ENCODE measurements at places on chromosomes 12 and 14.
A peak's percentile ranks its signal among the peaks of the same experiment; 100 is the strongest.

DNA sequence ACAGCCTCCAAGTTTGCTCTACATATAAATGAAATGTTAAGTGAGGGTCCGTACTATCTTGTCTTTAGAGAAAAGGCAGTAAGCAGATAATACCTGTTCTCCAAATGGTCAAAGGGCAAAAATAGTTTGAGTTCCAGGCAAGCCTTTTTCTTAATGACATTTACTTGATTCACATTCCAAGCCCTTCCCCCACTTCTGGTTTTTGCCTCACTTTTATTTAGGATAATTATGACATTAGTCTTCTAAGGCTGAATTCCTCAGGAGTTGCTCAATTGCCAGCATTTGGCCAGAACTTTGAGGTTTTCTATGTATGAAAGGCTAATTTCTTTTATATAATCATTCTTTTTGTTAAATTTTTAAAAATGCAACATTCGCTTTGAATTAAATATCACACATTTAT lies 62.5 kb upstream of the DUSP6 start:
- no peak overlapping the region for H3K4me3 ChIP-seq
- no peaks in the 10 kb centered on the region for H3K27me3 ChIP-seq
- no peaks in the 10 kb centered on the region for H3K4me1 ChIP-seq
- no peaks in the 10 kb centered on the region for H3K36me3 ChIP-seq

DNA sequence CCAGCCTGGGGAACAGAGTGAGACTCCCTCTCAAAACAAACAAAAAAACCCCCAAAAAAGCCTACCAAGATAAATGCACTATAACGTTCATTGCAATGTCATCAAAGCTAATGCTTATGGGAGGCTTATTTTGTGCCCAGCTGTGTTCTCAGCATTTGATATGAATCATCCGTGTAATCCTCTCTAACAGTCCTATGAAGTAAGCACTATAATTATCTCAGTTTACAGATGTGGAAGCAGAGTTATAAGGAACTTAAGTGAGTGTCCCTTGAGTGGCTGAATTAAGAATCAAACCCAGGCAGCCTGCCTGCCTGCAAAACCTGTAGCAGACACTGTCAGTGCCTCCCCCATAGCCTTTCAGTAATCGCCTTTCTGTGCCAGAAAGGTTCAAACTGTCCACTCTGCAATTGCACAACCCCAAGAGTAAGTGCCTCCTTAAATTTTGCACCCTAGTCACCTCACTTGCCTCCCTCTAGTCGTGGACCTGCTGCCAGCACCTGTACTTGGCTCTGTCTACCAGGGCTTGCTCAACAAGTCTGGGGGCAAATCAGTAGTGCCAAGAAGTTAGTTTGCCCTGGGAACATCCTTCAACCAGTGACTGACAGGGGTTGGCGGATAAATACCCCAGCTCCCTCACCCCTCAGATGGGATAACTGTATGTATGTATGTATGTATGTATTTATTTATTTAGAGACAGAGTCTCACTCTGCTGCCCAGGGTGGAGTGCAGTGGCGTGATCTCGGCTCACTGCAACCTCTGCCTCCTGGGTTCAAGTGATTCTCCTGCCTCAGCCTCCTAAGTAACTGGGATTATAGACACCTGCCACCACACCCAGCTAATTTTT lies 23.8 kb upstream of the PPP1CC start:
- DNase-seq: no peak
- H3K4me1 ChIP-seq: no peaks in the 10 kb centered on the region
- H3K4me3 ChIP-seq: no peak overlapping the region
- H3K27me3 ChIP-seq: no peaks in the 10 kb centered on the region

DNA sequence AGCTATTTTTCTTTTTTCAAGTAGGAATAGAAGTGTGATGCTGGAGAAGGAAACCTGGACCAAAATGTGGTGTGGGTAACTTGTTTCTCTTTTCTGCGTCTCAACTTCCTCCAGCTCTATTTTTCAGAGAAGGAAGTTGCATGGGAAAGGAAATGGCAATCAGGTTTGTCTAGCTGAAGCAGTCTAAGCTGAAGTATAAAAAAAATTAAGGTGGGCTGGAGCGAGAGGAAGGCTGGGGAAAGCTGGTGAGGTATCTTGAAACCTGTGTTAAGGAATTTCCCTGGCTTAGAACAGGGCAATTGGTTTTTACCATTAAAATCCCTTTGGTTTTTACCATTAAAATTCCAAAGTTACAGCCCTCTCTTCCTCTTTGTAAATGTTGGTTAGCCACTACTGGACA lies 34.2 kb upstream of the NINJ2 start:
- no peaks in the 10 kb centered on the region for H3K27me3 ChIP-seq
- no peaks in the 10 kb centered on the region for H3K36me3 ChIP-seq
- peaks cover 17% of the 10 kb centered on the region for H3K4me1 ChIP-seq
- DNase-seq: no peak

GRCh38 chr12:82099216-82099615 lies 259.0 kb downstream of the CCDC59 start:
- H3K4me3 ChIP-seq: no peak overlapping the region
- no peaks in the 10 kb centered on the region for H3K4me1 ChIP-seq
- no peak for DNase-seq
- no peaks in the 10 kb centered on the region for H3K36me3 ChIP-seq
- H3K27ac ChIP-seq: no peak overlapping the region

DNA sequence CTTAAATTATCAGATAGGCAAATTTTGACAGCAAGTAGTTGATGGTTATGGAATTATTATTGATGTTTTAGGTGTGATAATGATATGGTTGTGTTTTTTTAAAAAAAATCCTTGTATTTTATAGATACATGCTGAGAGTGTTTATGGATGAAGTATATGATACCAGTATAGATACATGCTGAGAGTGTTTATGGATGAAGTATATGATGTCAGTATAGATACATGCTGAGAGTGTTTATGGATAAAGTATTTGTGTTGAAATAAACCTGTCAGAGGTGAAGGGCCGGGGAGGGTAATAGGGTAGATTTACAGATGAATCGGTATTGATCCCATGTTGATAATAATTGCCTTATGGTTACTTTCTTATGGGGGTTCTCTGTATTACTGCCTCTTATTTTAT lies 6.0 kb upstream of the RFX4 start:
- H3K27me3 ChIP-seq: peaks cover 16% of the 10 kb centered on the region
- H3K27ac ChIP-seq: no peak overlapping the region
- no peaks in the 10 kb centered on the region for H3K36me3 ChIP-seq
- H3K4me3 ChIP-seq: no peak overlapping the region
- peaks cover 3% of the 10 kb centered on the region for H3K4me1 ChIP-seq
- DNase-seq: no peak

DNA sequence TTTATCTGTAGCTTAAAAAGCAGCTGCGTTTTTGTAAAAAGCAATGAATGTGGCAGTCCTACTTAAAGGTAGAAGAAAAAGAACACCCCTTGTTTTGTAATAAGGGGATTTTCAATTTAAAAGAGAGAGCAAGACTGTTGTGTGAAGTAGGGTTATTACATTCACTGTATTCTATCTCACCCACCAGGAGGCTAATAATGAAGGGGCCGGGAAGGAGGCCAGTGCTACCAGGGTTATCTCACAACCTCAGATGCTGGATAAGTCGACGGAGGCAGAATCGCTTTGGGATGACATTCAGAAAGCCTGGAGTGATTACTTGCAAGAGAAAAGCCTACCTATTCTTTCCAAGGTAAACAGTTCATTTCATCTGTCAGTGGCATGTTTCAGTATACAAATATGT lies 97.7 kb downstream of the RMST start:
- H3K4me3 ChIP-seq: no peak overlapping the region
- H3K4me1 ChIP-seq: no peaks in the 10 kb centered on the region
- H3K27me3 ChIP-seq: no peaks in the 10 kb centered on the region
- DNase-seq: no peak

- H3K27ac ChIP-seq: no peak overlapping the region
- no peak for DNase-seq
- H3K36me3 ChIP-seq: no peaks in the 10 kb centered on the region
- H3K4me3 ChIP-seq: no peak overlapping the region
These were observed 138.4 kb downstream of the STXBP6 start for GRCh38 chr14:24911324-24912109.

- H3K4me3 ChIP-seq: no peak overlapping the region
- DNase-seq: no peak
- H3K36me3 ChIP-seq: no peaks in the 10 kb centered on the region
- no peaks in the 10 kb centered on the region for H3K4me1 ChIP-seq
These were observed 37.7 kb upstream of the TXNRD1 start for GRCh38 chr12:104177663-104178501.

- H3K27me3 ChIP-seq: no peaks in the 10 kb centered on the region
- H3K4me1 ChIP-seq: no peaks in the 10 kb centered on the region
- H3K4me3 ChIP-seq: no peak overlapping the region
These were observed 51.0 kb upstream of the SOCS2 start for GRCh38 chr12:93521225-93522080.

DNA sequence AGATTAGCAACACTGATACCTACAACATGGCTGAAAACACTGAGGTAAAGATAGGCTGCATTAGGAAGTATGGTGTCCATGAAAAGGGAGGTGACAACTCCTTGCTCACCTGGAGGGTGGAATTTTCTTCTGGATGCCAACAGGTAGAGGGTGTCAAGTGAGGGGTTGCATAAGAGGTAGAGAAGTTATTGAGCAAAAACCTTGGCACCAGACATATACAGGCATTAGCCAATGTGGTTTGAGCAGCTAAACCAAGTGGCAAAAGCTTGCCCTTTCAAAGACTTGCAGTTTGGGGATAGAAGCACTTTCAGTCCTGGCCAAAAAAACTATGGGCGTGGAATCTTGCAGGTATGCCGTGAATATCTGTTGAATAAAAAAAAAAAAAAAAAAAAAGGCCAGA lies 3.8 kb downstream of the RITA1 start:
- no peak overlapping the region for H3K27ac ChIP-seq
- H3K27me3 ChIP-seq: no peaks in the 10 kb centered on the region
- DNase-seq: no peak

- no peak overlapping the region for H3K27ac ChIP-seq
- H3K4me3 ChIP-seq: no peak overlapping the region
- no peak for DNase-seq
- H3K27me3 ChIP-seq: no peaks in the 10 kb centered on the region
- no peaks in the 10 kb centered on the region for H3K36me3 ChIP-seq
These were observed 5.3 kb downstream of the FGF6 start for GRCh38 chr12:4440187-4440941.

- H3K27ac ChIP-seq: no peak overlapping the region
- H3K36me3 ChIP-seq: no peaks in the 10 kb centered on the region
- H3K4me3 ChIP-seq: no peak overlapping the region
- no peak for DNase-seq
- H3K27me3 ChIP-seq: no peaks in the 10 kb centered on the region
These were observed 74.2 kb downstream of the NTS start for GRCh38 chr12:85948340-85948739.

DNA sequence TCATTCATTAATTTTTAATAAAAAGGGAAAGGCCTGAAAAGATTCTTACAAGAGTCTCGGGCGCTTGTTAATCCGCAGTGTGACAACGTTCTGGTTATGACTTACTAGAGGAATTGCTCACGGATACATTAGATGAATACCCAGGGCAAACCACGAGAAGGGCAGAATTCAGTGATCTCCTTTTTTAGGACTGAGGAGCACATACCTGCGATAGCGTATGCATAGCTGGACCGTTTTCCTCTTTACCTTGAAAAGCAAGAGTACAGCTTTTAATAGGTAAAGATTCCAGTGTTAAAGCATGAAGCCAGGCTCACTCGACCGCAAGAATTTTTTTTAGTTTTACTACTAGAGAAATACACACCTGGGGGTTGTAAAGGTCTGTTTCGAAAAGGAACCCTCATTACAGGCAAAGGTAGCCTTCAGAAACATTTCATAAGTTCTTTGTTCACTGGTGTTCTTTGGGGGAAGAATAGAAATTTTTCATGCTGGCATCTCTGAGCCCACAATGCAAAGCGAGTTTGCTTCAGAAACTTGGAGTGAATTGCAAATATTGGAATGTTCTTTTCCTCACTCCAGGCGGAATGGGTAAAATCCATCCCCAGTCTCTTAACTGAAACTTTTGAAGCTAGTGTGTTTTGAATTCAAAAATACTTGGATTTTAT lies 953 bp downstream of the MAPK1IP1L start:
- H3K27ac ChIP-seq: peak overlapping the region; percentile 100
- H3K36me3 ChIP-seq: no peaks in the 10 kb centered on the region
- peak overlapping the region; percentile 39 for H3K4me3 ChIP-seq
- peaks cover 48% of the 10 kb centered on the region for H3K4me1 ChIP-seq

DNA sequence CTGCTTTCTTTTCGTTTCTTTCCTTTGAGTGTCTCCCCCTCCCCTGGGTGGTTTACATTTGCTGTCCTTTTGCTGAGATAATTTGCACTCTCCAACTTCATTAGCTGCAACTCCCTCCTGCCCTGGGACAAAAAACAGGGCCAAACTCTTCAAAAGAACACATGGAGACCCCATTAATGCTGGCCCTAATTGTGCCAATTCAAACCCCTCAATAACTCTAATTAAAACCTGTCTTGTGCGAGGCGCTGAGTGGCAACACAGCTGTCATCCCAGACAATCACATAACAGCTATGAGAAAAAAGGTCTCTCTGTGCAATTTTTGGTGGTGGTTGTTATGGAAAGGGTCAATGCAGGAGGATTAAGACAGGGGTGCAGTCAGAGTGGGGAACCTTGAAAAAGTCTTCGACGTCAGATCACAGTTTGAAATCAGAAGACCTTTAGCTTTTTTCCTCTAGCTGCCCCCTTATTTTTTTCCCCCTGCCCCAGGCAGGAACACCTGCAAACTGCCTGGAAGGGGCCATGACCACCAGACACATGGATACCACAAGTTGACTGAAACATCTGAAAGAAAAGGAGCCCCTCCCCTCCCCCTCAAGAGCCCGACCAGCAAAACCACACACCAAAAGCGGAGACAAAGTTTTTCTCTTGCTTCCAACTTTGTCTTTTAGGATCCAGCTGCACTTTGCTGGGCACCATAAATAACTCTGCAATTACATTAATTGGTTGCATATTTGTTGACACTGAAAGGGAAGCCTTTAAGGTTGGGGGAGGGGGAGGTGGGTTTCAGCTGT lies 26.5 kb upstream of the SMOC1 start:
- H3K4me3 ChIP-seq: no peak overlapping the region
- H3K36me3 ChIP-seq: no peaks in the 10 kb centered on the region
- DNase-seq: no peak
- no peaks in the 10 kb centered on the region for H3K27me3 ChIP-seq
- H3K27ac ChIP-seq: no peak overlapping the region

DNA sequence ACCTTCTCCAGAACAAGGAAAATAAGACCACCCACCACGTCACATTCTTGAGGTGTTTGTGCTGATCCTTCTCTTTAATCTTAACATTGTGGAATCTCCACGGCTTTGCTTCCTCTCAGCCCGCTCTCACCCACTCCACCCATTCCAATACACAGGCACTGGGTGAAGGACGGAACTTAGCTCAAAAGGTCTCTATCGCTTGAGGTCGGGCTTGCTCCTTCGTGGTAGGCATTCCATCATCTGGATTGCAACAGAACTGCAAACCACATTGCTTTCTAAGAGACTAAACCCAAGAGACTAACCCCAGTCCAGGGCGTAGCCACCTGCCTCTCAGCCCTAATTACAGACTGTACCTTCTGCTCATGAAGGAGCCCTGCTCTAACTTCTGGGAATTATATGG lies 24.0 kb upstream of the MDM2 start:
- H3K36me3 ChIP-seq: no peaks in the 10 kb centered on the region
- H3K4me3 ChIP-seq: no peak overlapping the region
- no peaks in the 10 kb centered on the region for H3K27me3 ChIP-seq

GRCh38 chr14:79708426-79709388 lies 502.6 kb downstream of the DIO2 start:
- no peak for DNase-seq
- no peaks in the 10 kb centered on the region for H3K4me1 ChIP-seq
- no peaks in the 10 kb centered on the region for H3K27me3 ChIP-seq
- H3K4me3 ChIP-seq: no peak overlapping the region
- H3K27ac ChIP-seq: no peak overlapping the region
